ENCODE measurements at places on chromosomes 6 and 20.

DNA sequence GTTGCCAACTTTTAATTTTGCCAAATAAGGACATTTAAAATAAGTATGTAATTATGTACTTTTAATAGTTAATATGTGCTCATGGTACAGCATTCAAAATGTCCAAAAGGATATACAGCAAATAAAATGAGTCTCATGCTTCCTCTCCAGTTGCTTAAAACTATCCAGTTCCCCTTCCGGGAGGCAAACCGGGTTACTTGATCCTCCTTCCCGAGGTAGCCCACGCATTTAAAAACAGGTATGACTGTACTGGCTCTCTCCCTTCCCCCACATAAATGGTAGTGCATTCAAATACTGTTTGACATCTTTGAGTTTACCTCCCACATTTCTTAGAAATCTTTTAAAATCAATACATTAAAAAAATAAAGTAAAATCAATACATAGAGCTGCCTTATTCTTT lies 66.4 kb downstream of the PHF20 start:
- DNase-seq = no peak

DNA sequence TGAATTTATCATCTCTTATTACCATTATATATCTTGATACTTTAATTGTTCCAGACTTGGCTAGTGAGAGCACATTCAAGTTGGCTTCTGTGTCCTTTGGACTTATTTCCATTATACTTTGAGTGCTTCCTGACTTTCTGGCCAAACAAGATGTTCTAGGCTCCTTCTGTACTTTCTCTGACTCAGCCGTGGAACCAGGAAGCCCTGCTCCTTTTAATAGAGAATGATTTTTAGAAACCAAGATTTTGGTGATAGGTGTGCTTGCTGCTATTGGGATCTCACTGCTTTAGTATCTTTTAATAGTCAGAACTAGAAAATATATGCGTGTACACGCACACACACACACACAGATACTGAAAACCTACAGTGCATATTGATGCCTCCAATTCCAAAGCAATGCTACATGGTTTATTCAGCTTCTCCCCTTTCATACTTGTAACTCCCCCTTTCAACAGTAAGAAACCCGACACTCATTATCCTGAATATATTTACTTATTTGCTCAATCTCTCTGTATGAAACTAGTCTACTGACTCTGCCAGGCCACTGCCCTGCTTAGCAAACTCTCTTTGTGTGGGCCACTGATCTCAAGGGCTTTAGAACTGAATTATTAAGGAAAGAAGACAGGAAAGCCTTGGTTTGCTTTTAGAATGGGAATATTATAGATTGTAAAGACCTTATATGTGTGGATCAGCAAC lies 42.7 kb upstream of the EZR start:
- DNase-seq = no peak

DNA sequence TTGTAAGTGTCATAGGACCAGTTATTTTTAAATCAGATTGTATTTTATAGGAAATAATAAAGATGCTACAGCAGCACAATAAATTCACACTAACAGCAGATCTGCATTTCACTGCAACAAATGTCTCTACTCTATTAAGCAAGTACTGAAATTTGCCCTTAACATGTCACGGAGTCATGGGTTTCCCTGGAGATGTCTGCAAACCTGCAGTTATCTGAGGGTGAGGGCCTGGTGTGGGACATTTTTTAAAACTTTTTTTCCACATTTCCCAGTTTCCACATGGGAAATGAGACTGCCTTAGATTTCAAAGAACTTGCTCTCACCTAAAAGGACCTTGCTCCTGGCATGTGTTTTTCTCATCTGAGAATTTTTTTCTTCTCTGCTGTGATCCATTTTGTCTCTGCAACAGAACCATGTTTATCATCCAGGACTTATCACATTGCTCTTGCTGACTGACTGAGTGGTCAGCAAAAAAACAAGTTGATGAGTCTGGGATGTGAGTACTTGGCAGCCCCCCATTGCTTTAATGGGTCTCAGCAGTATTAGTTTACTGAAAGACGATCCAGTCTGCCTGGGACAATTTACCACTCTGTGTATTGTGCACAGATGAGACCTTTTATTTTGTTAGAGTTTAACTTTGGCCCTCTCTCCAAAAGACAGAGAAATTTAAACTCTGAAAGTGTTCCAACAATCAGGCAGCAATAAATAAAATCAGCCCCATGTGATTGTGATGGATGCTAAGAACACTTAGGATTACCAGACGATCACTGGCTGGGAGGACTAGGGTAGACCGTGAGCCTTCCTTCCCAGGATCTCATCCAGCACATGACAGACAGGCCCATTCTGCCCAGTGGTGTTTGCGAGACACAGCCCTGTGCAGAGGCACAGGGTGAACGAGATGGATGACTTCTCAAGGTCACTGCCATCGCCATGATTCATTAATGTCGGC lies 268.8 kb downstream of the BTBD9 start:
- DNase-seq = no peak

GRCh38 chr20:14726591-14726990 lies 389.2 kb upstream of the FLRT3 start:
- DNase-seq = no peak

- DNase-seq = no peak
These were observed 210.6 kb upstream of the CDYL start for GRCh38 chr6:4565301-4566250.

DNA sequence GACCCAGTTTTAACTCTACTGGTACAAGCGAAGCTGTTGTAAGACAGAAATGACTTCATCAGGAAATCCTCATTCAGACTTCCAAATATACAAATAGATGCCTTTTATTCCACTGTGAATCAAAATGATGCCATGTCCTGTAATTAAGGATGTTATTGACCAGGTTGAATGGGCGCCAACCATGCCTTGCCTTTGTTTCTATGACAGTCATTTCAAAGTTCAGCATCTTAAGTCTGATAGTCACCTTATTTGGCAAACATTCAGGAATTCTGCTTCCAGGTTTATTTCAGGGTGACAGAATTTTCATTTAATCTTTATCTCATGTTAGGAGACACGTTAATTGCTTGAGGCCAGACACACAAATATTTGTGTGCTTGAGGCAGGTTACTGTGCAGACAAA lies 592.8 kb upstream of the JAG1 start:
- DNase-seq = no peak

DNA sequence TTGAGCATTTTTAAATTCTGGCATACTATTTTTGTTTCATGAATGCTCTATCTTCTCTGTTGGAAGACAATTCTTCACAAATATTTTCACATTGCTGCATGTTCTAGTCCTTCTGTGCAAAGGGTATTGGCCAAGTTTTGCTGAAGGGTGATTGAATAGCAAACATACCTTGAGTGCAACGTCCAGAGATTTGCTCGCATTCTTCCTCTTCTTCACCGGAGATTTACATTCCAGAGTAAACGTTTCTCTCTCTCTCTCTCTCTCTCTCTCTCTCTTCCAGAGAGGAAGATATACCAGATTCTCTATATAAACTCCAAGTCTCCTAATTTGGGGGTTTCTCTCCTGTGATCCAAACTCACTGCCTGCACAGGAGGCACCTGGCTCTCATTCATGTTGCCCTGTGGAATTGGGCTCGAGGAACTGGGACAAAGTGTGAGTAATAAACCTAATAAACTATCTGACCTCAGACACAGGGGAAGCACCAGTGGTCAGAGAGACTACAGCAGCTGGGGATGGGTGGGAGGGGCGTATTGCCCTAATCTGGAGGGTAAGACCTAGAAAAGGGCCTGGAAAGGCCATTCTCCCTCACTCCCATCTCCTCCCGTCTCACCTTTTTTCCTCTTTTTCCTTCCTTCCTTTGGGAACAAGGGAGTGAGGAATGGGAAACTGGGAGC lies 1.1 kb upstream of the TREML1 start:
- no peak for DNase-seq

GRCh38 chr20:483815-484644 lies 21.7 kb upstream of the TBC1D20 start:
- no peak for DNase-seq

DNA sequence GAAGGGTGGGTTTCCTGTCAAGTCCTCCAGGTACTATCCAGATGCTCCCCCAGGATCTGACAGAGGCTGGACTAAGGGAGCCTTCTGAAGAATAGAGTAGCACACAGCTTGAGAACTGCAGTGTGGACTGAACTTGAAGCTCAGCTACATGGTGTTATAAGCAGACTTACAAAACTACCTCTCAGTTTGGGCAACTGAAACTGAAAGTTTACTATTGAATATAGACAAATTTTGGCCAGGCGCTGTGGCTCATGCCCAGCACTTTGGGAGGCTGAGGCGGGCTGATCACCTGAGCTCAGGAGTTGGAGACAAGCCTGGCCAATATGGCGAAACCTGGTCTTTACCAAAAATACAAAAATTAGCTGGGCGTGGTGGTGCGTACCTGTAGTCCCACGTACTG lies 348.5 kb downstream of the PLCB1 start:
- DNase-seq = no peak

DNA sequence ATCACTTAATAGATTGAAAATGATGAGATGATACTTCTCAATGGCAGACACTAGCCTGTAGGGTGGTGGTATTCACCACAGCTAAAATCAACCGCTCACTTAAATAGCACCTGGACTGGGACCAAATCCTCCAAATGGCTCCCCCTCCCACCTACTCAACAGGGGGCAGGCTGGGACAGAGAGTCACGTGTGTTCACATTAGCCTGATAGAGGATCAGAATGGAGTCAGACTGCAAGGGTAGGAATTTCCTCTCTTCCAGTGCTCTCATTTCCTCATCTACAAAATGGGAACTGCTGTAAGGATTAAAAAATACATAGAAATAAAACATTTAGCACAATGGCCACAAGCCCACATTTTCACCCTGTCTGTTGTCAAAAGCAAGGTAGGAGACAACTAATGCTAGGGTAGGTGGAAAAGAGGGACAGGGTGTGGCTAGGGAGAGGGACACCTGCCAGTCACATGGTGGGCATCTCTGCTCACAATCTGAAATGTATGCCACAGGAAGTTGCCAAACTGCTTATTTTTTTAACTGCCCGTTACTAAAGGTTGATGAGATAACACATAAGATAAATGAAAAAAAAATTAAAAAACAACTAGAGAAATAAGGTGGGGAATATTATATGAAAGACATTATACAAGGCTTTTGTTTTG lies 55.3 kb downstream of the BACH2 start:
- no peak for DNase-seq

DNA sequence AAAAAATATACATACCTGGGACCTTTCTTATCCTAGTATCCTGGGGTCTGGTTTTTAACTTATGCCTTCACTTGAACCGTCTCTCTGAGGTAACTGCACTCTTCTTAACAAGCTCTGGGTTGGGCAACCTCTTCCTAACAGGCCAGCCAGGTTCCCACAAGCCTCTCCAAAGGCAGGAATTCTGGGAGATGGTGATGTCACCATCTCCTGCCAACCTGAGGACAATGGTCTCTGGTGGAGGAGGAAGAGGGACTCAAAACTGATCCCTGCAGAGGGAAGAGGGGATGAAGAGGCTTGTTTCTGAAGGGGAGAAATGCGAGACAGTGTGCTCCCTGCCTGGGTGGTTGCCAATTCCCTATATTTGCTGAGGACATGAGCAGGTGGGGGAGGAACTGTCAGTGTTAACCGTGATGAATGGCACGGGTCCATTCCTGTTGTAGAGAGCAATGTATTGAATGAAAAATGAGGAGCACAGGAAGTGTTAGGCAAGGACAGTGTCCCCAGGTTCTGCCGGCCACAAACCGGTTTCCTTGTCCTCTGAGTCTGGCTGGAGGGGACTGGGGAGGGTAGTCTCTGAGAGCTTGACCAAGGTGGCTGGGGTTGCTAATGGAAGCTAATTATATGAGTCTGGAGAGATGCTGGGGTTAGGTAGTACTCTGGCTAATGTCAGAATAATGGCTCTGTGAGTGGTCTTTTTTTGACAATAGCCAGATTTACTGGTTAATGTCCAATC lies 95.5 kb downstream of the KCNB1 start:
- DNase-seq = no peak

- DNase-seq = no peak
These were observed 932 bp upstream of the EZR start for GRCh38 chr6:158819977-158820622.

GRCh38 chr20:37518059-37518458 lies 3.0 kb upstream of the NNAT start:
- DNase-seq = no peak

DNA sequence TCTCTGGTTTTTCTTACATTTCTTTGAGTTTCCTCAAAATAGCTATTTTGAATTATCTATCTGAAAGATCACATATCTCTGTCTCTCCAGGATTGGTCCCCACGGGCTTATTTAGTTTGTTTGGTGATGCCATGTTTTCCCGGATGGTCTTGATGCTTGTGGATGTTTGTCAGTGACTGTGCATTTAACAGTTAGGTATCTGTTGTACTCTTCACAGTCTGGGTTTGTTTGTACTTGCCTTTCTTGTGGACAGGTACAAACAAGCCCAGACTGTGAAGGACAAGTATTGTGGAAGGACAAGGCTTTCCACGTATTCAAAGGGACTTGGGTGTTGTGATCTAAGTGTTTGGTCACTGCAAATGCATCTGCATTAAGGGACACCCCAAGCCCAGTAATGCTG lies 49.9 kb upstream of the TOP1 start:
- DNase-seq = no peak

DNA sequence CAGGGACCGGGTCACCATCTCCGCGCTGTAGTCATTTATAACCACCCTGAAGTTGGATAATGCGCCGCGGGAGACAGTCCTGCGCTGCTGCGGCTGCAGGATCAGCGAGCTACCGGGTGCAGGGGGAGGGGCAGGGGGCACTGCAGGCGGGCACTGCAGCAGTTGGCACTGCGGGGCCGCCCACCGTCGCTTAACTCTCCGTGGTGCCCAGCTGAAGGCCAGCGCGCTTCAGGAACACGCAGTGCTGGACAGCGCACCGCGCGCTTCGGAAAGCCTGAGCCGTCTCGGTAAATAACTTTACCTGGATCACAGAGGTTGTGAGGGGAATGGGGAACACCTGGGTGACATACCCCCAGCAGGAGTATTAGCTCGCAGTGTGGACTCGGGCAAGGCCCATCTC lies 12.4 kb upstream of the LRFN2 start:
- no peak for DNase-seq

GRCh38 chr6:30041821-30042220 lies 19.2 kb upstream of the POLR1H start:
- no peak for DNase-seq

- DNase-seq = no peak
These were observed 209.2 kb downstream of the CD83 start for GRCh38 chr6:14326774-14327173.

- DNase-seq = no peak
These were observed 7.8 kb downstream of the TP53INP2 start for GRCh38 chr20:34711813-34712430.
